Sigmoid colon (tissue), 7 donors: ENCODE measurements at places on chromosomes 7 and 10. TPM values are rescaled to one million over a fixed set of nuclear protein-coding genes. Genes with fewer than 3 reads are reported as not detected.

DNA sequence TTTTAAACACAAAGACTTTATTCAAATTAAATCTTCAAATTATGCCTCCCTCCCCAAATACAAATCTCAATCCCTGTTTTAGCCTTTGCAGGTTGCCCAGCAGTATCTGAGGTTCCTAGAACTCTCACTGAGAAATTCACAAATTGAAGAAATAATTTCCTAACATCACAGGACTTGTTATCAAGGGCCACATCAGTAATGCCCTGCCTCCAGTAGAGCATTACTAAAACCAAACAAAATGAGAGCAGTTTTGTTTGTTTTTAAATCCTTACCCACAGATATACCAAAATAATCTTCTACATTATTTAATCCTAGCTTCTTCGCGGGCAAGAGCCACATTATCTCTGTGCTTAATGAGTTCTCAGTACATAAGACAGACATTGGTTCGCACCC is 152.2 kb downstream of the SGMS1 start:
- DNase-seq, result no peak

DNA sequence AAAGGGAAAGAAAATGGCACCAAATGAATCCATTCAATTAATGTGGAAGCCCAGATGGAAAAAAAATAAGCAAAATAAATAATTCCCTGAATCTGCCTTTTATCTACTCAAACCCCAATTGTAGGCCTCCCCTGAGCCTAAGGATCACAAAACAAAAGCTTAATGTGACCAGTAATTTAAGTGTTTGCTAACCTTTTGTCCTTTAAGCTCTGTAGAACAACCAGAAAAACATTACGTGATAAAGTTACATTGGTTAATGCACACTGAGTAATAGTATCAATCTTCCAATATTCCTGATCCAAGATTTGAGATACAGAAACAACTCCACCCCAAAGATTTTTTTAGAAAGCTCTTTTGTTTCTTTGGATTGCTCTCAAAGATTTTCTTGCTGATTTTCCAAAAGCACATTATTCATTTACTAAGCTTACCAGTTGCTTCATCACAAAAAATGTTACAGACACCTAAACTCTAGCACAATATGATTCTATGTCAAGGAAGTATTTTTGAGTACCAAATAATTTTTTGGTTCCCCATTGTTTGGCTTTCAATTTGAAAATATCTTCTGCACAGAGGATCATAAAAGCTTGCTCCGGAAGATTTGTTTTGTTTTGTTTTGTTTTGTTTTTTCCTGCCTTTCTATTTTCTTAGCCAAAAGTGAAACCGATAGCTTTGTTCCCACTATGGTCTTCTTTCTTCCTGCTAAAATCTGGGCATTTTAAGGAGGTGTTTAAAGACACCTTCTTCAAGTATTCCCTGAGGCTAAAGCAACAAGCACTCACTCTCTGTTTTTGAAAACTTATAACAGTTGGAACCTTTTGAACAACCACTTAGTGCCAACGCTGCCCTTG is 54.2 kb downstream of the TRIL start:
- DNase-seq, result no peak

DNA sequence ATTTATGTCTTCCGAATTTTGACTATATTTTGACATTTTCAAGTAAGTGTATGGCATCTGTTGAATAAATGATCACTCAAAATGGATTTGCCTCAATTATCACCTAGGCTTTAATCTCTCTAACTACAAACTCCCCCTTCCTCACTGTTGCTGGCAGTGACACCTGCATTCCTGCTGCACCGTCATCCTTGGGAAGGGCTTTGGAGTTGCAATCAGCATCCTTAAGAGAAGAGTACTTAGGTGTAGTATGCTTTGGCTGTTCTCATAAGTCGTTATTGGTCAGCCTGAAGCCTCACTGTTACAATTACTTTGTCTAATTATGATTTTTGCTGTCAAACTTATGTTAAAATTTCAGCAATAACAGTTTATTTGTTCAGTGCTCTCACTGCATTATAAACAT is 415.0 kb downstream of the NRG3 start:
- DNase-seq, result no peak

Gene ECHDC3
- 21.8 TPM for total RNA-seq

Gene ZFYVE27
- total RNA-seq, result 8.9 TPM

Gene MYL10
- not detected for total RNA-seq

DNA sequence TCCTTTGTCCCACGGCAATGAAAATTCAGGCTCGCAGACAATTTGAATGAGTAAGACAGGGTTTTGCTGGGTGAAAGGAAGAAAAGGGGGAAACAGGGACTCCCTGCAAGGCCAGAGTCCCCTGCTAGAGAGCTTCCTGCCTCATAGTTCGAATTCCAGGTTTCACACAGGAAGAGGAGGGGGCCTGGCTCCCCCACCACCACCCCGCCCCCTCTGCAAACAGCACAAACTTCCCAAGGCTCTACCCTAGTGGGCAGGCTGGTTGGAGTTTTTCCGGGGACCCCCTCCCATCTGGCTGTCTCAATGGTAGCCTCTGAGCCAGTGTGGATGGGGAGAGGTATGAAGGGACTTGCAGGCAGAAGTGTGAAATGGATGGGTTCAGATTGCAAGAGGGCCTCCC is 57.4 kb upstream of the NEBL start:
- DNase-seq, result no peak

- DNase-seq, result no peak
Observed at GRCh38 chr10:1384026-1384425, 327.8 kb downstream of the WDR37 start.

DNA sequence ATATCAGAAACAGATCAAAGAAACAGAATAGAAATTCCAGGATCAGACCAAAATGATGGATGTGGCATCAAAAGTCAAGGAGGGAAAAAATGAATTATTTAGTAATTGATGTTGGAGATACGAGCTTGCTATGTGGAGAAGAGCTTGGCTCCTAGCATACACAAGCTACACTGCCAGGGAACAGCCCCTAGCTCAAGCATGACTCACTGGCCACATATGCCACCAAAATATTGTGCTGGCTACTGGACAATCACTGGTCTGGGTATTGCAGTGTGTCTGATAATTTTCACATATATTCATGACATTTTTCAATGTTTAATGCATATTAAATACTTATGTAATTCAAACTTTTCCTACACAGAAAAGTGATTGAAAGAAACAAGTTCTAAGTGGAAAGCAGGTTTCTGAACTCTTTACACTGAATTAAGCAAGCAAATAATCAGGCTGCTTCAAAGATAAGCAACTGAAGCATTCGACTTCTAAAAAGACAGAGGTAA is 59.3 kb downstream of the OAT start:
- DNase-seq, result no peak

GRCh38 chr7:27689150-27689549 is 26.5 kb upstream of the HIBADH start:
- DNase-seq, result no peak

GRCh38 chr7:101673951-101674350 is 44.9 kb upstream of the MYL10 start:
- DNase-seq, result no peak

DNA sequence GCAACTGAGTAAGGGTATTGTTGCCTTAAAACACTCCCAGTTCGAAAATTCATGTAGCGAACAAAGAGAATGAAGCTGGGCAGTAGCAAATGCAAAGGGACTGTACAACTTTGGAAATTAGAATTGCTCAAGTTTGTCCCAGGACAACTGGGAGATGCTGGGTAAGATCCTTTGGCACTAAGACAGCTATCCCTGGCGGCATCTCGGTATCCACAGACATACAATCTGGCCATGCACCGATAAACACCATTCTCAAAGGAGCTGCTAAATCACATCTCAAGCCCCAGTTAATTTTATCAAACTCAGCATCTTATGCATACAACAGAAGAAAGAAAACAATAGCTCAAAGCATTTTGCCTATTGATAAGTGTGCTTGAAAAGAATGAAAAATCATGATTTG is 177.3 kb downstream of the AMPH start:
- no peak for DNase-seq

GRCh38 chr7:111690364-111691111 is 128.2 kb upstream of the IMMP2L start:
- DNase-seq, result no peak

Gene CNTNAP2
- total RNA-seq, result 0.82 TPM

DNA sequence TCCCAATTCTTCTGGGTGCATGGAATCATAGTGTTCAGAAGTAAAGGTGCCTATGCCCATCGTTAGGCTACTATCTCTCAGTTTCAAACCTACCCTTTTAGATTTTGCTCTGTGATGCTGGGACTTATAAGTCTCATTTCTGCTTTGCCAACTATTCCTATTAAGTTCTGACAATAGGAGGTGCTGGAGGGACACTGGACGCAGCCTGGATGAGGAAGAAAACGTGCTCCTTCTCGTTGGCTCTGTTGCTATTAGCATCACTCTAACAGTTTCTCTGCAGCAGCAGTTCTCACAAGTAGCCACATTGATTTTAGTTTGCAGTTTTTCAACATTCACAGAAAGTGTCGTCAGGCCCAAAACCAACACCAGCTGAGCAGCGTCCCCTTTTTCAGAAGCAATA is 72.4 kb downstream of the ABCC2 start:
- DNase-seq, result peak; percentile 75

DNA sequence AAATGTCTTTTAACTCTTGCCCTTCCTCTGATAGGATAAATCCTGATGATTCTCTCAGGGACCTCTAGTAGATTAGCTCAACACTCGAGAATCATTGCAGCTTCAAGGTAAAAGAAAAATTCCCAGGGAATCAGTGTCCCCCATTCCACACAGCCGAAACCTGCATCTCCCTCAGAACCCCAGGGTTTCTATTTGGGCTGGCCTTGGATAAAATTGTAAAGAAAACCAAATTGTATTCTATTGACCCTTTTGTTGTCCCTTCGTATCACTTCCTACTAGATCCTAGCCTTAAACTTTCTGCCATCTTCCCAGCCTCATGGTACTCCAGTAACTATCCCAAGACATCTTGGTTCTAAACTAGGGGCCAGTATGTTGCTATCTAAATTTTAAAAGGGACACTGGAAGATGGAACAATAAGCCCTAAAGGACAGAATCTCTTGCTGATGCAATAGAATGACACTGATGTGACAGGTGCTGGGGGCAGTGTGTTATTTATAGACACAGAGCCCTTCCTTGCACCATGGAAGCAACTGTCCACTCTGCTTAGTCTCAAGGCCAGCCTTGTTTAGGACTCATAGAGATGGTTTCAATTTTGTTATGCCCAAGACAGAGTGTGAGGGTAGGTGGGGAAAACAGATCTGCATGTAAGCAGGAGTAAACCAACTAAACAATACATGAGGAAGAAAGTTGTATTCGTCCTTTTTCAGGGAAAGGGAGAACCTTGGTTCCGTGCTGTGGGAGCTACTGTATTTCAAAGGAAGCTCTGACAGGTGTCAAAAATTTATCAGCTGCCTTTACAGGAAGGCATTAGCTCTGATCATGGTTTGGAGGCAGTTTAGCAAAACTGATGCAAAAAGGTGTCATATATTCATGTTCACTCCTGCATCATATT is 7.6 kb downstream of the ASB15 start:
- no peak for DNase-seq

DNA sequence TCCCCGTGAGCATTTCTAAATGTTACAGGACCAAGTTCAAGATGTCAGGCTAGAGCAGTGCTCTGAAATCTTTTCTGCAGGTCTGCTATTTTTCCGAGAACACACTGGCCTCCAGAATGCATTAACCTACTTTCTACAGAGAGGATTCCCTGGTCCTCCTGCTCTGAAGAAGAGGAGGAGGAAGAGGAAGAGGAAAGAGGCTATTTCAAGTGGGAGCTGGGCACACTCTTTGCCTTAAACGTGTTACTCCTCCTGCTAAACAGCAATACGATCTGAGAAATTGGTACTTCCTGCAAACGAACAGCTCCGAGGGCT is 157.4 kb downstream of the FRMD4A start:
- DNase-seq, result no peak

- peak; percentile 65 for DNase-seq
Observed at GRCh38 chr7:44059219-44060090, 5.9 kb downstream of the PGAM2 start.

GRCh38 chr7:38368191-38368605 is 94.8 kb upstream of the TARP start:
- DNase-seq, result peak; percentile 66

Gene SPDYE2B
- total RNA-seq, result not detected

DNA sequence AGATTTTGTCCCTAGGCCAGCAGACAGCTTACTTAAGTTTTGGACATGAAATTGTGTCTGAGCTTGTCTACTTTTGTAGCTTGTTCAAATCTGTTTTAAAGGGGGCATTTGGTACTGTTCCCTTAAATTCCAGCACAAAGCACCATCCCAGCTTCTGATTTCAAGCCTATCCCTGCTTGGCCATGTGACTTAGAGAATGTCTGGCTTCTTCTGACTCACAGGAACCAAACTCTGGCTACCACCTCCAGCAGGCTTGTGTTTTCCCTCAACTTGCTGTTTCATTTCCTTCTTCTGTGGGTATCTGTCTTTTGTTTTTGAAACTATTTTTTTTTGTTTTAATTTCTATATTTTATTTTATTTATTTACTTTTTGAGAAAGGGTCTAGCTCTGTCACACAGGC is 97.9 kb upstream of the FZD8 start:
- no peak for DNase-seq

DNA sequence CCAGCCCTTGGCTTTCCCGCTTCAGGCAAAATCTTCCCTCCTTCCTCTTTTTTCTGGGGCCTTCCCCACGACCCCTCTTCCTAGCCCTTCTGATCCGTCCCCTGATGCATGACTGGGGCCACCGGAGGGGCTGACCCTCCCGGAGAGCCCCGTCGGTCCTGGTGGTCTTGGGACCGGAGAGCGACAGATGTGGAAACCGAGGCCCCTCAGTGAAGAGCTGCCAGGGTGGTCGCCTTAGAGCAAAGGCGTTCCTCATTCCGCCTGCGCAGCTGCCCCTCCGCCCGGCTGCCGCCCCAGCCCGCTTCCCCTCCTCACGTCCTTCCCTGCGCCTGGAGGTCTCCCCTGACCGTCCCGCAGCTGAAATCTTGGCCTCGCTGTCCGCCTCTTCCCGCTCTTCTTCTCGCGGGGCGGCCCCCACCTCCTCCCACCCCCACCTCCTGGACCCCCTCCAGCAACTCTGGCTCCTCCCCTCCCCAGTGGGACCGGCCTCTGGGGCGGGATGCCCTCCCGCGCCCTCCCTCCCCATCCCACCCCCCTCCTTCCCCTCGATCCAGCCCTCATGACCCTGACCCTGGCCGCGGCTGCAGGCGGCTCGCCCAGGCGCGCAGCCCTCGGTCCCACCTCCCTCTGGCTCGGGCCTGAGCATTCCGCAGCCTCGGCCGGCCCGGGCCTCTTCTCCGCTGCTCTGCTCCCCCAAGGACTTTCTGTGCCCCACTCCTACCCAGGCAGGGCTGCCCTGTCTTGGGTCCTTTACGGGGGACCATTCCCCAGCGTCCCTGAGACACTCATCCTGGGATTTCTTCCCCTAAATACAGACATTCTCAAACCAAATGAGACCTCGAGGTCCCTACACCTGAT is at the start of gene RARRES2:
Gene RARRES2 (minus strand): TSS at position 367 of the 858 bp plus-strand sequence. CDS start 1,020 bp downstream, outside the sequence.
- DNase-seq, result peak; percentile 93

- no peak for DNase-seq
Observed at GRCh38 chr10:111179514-111179913, 102.7 kb downstream of the ADRA2A start.

DNA sequence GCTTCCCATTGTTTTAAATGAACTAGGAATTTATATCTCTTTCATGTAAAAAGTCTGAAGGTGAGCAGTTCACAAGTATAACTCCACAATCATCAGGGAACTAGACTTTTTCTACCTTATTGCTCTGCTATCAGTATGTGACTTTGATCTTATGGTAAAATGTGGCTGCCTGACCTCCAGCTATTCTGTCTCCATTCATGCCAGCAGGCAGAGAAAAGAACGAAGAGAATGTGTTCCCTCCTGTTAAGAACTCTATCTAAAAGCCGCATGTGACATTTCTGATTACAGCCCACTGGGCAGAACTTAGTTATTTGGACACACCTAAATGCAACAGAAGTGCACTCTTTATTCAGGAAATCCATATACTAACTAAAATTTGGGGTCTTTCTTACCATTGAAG is 102.8 kb upstream of the MBL2 start:
- no peak for DNase-seq
